ENCODE measurements at places on chromosomes 1 and 21.
A peak's percentile ranks its signal among the peaks of the same experiment; 100 is the strongest.

GRCh38 chr1:209427811-209428210, 155.7 kb upstream of the CAMK1G start:
- DNase-seq: no peak

DNA sequence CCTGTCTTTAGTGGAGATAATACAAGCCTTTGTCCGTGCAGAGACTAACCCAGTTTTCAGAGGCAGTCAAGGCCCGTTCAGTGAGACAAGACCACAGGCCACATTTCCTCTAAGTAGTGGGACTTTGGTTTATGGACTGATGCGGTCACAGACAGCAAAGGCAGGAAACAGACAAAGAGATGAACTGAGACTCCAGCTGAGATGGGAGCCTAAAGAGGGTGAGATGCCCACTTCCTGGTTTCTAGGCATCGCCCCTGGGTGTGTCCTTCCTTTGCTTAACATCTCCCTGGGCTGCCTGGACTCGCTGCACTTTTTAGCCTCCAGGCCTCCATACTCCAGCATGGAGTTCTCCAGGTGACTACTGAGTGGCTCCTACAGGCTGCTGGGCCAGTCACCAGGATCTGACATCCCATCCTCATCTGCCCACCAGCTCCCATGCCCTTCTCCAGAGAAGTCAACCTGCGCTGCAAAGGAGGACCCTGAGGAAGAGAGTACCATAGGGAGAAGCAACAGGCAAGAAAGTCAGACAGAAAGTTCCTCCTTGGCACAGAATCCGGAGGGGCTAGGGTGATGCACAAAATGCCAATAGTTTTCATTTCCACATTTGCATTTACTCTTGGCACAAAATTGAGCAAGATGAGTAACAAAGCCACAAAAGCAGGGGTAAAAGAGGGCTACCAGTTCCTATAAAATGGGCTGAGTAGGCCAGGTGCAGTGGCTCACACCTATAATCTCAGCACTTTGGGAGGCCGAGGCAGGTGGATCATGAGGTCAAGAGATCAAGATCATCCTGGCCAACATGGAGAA, 15.1 kb downstream of the THEMIS2 start:
- no peak for DNase-seq

- peak; percentile 73 for DNase-seq
Observed at GRCh38 chr21:34989337-34990151, 59.6 kb downstream of the RUNX1 start.

- DNase-seq: no peak
Observed at GRCh38 chr1:235878082-235878811, 11.5 kb upstream of the LYST start.

GRCh38 chr1:67228791-67229190, 62.5 kb downstream of the IL23R start:
- DNase-seq: no peak

DNA sequence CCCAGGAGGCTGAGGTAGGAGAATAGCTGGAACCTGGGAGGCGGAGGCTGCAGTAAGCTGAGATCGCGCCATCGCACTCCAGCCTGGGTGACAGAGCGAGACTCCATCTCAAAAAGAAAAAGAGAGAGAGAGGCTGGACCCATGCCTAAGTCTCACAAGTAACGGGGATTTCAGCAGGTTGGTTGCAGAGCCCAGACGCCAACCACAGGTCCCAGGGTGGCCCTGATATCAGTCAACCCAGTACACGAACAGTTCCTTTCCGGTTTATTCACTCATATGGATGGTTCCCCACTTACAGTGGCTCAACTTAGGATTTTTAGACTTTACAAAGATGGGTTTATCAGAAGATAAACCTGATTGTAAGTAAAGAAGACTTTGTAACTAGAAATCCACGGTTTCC, 40.9 kb downstream of the CLSTN1 start:
- no peak for DNase-seq

GRCh38 chr1:53473463-53473862, 14.3 kb downstream of the DMRTB1 start:
- no peak for DNase-seq
